Right renal cortex interstitium (tissue), 3 donors: ENCODE measurements at places on chromosomes 13 and 19. TPM values are rescaled to one million over a fixed set of nuclear protein-coding genes. Genes with fewer than 3 reads are reported as not detected.

GRCh38 chr19:55146078-55146704 is 2.8 kb downstream of the TNNT1 start:
- DNase-seq = no peak

GRCh38 chr13:45500492-45501174 is 35.9 kb downstream of the COG3 start:
- DNase-seq = no peak

DNA sequence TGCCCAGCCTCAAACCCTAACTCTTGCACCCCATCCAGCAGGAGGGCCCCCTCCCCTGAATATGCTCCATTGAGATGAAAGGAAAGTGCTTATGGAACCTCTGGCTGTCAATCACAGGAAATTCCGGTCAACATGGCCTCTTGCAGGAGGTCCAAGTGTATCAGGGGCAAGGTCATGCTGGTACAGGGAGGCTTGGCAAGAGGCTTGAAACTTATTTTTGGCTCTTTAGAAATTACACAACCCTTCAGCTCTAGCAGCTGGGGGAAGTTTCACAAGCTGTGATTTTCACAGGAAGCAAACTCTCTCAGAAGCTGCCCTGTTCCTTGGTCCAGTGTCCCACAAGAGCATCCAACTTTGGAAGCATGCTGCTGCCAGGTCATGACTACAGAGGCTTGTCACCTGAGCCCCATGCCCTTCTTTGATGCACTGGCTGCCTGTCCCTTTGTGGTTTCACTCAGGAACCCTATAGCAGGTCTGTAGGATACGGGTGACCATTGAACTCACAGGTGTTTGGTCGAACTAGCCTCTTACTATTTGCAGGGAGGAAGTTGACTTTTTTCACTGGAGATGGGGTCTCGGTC is 8.4 kb downstream of the ASF1B start:
- DNase-seq = no peak

B3GNT8 gene
- 3.7 TPM for polyA plus RNA-seq

C19orf85 gene
- not detected for polyA plus RNA-seq

DNA sequence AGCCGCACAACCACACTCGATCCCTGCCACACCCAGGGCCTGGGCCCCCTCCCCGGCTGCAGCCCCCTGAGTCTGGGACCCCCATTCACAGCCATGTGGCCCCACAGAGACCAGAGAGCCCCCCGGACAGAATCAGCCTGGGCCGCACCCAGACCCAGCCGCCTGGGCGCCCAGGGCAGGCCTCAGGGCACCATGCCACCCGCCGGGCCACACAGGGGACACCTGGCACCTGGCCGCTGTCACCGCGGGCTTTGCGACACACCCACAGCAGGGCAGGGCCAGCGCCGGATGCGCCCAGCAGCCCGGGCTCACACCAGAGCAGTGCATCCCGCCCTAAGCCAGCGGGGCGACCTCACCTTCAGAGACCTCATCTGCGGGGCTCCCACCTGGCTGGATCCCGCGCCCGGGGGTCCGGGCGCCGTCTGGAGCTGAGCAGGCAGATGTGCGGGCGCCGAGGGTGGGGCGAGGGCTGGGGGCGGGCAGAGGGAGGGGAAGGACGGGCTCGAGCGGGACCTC is 443 bp downstream of the TBXA2R start:
- no peak for DNase-seq
